Stimulated activated naive CD4-positive, alpha-beta T cell (primary cell): ENCODE measurements at places on chromosomes 2 and 18.

GRCh38 chr2:237198164-237198855, 112.6 kb downstream of the COPS8 start:
- no peak for DNase-seq

DNA sequence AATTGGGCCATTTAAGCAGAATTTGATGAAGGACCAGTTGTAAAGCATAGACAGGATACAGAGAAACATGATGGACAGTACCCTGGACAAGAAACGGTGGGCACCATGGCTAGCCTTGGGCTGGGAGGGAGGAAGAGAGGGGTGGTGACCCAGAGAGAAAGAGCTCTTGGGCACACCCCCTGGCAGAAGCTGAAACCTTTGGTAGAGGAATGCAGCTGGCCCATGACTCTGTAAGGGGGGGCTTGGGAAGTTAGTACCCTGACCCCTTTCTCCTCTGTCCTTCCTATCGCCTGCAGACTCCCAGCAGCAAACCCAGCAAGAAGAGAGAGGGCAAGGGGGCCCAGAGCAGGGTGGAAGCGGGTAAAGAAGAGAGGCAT, 32.6 kb downstream of the MRPL44 start:
- no peak for DNase-seq

DNA sequence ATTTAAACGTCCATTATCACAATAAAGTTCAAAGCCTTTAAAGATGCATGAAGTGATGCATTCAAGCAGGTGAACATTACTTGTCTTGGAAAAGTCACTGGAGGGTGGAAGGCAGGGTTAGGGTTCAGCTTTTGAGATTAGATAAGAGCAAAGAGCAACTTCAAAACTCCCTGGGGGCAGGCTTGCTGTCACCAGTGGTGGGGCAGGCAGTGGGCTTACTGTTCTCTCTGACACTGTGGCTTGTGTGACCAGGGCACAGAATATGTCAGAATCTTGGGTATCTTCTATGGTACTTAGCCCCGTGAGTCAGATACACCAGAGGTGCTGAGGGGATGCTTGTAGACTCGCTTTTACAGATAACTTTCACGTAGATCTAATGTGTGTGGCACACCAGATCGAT, 52.8 kb downstream of the WIPF1 start:
- no peak for DNase-seq

- no peak for DNase-seq
Measured at GRCh38 chr18:41226911-41227310, 728.1 kb upstream of the PIK3C3 start.

GRCh38 chr2:212892193-212892592, 259.2 kb downstream of the IKZF2 start:
- no peak for DNase-seq

GRCh38 chr2:221465776-221466175, 106.3 kb downstream of the EPHA4 start:
- DNase-seq = no peak

DNA sequence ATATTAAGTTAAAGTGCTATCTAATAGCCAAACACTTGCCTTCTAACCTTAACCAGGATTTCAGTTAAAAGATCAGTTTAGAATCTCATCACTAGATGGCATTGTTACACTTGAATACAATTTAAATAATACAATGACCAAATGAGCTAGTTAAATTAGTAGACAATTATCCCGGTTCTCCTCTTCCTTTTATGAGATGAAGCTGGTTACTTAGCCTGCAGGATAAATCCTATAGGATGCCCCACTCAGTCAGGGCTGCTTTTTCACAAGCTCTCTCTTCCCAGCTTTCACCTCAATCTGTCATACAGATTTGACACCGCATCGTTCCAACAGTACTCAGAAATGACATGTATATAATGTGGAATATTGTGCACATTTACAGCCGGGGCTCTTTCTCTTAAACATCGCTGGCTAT, 678.8 kb downstream of the KCNJ3 start:
- DNase-seq = no peak

GRCh38 chr2:46794693-46795317, 120.8 kb downstream of the MCFD2 start:
- no peak for DNase-seq

DNA sequence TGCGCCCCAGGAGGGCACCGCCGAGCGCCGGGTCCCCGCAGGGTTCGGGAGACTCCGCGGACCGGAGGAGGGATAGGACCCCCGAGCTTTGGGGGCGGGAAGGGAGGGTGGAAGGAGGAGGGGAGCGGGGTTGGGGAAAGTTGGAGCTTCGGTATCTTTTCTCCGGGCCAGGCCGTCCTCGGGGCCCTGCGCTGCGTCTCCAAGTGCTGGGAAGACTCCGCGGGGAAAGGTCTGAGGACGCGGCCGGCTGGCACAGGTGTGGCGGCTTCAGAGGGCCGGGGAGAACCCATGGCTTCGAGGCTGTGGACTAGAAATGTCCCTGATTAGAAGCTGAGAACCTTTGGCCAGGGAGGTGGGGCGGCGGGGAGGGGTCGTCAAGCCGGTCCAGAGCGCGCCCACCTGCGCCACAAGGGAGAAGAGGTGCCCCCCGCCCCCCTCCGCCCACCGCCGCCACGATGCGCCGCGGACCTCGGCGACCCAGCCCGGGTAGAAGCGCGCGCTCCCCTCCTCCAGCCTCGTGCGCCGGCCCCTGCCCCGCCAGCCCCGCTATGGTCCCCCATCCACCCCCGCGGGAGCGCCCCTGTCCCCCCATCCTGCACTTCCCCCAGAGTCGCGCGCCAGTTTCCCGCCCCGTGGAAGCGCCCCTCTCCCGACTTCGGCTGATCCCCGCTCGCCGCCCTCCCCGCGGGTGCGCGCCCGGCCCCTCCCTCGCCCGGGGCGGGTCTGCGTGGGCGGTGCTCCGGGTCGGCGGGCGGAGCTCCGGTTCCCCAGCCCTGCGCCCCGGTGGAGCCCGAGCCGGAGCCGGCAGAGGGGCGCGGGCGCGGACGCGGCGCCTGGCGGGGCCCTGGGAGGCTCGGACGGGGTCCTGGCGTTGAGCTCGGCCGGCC, at the start of gene SNTG2:
Gene SNTG2, plus strand, starts transcription at position 770 of the 887 bp plus-strand sequence. CDS start 148 bp downstream, outside the sequence.
- DNase-seq = no peak

DNA sequence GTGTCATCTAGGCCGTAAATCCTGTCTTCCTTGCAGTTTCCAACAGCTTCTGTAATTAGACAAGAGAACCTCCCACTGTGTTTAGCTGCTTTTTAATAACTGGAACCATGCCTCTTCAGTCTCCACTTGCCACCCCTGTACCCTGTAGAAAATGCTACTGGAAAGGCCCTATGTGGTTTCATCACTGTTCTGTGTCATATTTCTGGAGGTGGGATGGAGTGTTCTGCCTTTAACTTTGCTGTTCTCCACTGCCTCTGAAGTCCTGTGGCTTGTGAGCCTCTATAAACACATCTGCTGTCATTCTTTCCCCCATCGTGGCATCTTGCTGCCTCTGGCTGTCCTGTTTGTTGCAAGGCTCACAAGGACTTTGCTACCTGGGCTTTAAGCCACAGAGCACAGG, 17.9 kb downstream of the MGAT5 start:
- DNase-seq = no peak

GRCh38 chr2:143190431-143190830, 61.2 kb downstream of the ARHGAP15 start:
- DNase-seq = no peak

GRCh38 chr2:160465002-160465401, 28.6 kb downstream of the RBMS1 start:
- DNase-seq = no peak

GRCh38 chr2:31170071-31170698, 31.9 kb upstream of the GALNT14 start:
- peak; percentile 39 for DNase-seq

DNA sequence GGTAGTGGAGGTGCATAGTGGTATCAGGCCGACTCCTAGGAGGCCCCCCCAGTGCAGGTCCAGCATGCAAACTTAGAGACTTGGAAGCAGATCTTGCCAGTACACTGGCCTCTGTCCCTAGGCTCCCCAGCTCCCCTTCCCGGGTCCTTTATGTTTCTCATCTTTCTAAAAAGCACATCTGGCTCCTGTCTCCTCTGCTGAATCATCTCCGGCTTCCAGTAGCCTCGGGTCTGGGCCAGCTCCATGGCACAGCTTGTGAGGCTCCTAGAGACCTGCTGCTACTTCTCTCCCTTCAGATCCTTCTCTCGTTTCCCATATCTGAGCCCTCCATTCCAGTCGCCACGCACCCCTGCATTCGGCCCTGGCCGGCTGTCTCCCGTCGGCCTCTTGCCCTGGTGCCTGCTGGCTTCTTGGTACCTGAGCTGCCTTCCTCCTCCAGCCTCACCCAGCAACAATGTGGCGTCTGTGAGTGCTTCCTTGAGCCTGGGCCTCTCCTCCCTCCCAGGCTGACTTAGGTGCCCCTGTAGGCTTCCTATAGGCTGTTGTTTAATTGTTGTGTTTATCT, 6.6 kb downstream of the TRAF3IP1 start:
- no peak for DNase-seq

DNA sequence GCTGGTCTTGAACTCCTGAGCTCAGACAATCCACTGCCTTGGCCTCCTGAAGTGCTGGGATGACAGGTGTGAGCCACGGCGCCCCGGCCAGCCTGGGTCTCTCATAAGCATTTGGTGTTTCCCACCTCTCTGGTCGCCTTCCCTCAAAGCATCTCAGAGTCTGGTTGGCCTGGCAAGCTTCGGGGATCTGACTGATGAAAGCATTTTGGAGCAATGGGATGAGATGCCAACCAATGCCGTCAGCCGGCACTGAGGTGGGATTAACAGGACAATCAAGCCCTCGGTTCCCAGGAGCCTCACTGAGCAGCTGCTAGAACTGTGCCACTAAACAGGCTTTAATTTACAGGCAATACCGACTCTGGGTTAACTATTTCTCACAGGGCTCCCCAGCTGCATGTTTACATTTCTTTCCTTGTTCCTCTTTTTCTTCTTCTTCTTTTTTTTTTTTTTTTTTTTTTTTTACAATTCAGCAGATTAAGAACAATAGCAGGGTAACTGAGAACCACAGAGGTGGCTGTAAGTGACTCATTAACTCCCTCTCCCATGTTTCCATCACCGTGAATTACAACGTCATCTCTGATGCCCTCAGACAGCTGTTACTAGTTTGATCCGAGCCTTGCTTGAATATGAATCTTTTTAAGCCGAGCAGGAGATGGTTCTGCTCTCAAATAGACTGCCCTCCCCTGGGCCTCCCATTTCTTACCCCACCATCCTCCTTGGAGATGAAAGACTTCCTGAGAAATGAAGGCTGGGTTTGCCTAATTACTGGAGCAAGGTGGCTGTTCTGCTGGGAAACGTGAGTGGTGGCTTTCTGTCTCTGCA, 37.9 kb downstream of the ODC1 start:
- no peak for DNase-seq

- no peak for DNase-seq
Measured at GRCh38 chr2:46299365-46300263, 2.4 kb downstream of the EPAS1 start.

GRCh38 chr2:8298783-8299182, 383.1 kb upstream of the ID2 start:
- no peak for DNase-seq

- DNase-seq = no peak
Measured at GRCh38 chr18:48994926-48995835, 44.4 kb upstream of the SMAD7 start.

GRCh38 chr2:164458792-164459191, 162.5 kb downstream of the GRB14 start:
- DNase-seq = no peak

- DNase-seq = no peak
Measured at GRCh38 chr2:47269316-47270232, 114.5 kb upstream of the STPG4 start.

DNA sequence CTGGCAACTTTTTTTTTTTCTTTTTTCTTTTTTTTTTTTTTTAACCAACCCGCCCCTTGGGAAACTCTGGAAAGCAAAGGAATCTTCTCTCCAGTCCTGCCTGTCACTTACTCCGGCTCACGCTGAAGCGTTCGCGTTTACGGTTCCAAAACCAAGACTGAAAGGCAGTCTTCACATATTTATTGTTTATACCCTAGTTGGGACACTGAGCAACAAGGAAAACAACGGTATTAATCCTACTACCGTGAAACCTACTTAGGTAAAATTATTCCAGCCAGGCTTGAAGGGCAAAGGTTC, 125.4 kb downstream of the OSBPL1A start:
- no peak for DNase-seq
